CD14-positive monocyte (primary cell): ENCODE measurements at places on chromosomes 4 and X.

DNA sequence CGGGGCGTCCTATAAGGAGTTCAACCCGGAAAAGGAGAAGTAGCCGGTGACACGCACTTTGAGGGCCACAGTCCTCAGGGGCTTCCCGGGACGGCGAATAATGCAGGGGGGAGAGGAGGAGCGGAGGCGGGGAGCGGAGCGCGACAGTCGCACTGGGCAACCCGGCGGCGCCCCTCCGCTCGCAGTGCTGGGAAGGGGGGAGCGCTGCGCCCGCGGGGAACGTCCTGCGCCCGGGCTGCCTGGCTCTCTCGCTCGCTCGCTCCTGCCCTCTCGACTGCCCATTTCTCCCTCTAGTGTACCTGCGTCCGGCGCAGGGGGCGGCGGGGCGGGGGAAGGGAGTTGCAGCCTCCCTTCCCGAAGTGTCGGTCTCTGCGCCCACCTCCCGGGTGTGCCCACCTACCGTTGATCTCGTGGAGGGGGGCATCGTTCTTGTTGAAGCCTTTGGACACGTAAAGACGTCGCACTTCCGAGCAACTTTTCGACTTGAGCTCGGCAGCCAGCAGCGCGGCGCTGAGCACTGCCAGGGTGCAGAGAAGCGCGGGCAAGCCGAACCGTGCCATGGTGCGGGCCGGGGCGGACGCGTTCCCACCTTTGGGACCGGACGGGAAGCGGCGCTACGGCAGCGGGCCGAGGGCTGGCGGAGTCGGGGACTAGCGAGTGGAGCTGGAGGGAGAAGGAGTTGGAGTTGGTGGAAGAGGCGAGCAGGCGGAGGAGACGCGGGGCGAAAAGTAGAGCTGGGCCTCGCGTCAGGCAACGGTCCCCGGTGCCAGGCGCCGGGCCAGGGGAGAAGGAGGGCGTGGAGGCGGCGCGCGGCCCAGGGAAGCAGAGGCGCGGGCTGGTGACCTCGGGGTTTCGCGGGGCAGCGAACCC lies 648 bp downstream of the GPC4 start:
- DNase-seq = peak; percentile 50

DNA sequence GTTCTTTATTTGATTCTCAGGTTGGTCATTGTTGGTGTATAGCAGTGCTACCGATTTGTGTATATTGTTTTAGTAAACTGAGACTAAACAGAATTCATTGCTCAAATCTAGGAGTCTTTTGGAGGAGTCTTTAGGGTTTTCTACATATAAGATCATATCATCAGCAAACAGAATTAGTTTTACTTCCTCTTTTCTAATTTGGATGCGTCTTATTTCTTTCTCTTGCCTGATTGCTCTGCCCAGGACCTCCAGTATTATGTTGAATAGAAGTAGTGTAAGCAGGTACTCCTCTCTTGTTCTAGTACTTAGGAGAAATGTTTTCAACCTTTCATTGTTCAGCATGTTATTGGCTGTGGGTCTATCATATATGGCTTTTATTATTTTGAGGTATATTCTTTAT lies 92.6 kb downstream of the IQCM start:
- no peak for DNase-seq

DNA sequence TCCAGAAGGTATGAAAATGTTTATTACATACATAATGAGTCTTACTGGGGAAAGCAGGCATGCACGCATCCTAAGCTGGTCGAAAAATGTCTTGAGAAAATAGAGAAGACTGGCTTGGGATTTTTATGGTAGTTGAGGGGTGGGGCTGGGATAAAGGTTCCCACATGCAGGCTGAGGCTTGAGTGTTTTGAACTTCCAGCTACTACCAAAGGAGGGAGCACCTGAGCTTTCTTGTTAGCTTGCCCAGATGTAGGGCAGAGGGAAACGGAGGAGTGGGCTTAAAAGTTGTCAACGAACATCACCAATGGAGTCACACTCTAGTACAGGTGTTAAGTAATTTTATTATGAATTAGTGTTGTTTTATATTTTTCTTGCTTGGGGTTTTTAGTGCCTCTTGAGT lies 39.6 kb upstream of the SRPX start:
- peak; percentile 10 for DNase-seq

DNA sequence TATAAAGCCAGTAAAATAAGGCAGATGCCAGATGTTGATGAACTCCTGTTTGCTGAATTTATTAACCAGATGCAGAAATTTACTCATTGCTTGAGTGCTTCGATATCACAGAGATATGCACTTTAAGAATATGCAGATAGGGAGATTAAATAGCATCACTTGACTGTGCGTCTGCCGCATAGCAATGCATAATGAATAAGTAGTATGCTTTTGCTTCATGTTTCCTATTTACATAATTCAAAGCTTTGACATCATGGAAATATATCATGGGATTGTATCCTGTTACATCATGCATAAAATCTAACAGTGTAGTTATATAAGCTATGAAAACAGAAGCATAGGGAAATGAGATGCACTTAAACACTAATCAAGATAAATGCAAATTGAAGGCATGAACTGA lies 45.9 kb downstream of the VEGFC start:
- DNase-seq = no peak

- DNase-seq = no peak
These were observed 208.7 kb upstream of the FTHL17 start for GRCh38 chrX:31280580-31280979.

DNA sequence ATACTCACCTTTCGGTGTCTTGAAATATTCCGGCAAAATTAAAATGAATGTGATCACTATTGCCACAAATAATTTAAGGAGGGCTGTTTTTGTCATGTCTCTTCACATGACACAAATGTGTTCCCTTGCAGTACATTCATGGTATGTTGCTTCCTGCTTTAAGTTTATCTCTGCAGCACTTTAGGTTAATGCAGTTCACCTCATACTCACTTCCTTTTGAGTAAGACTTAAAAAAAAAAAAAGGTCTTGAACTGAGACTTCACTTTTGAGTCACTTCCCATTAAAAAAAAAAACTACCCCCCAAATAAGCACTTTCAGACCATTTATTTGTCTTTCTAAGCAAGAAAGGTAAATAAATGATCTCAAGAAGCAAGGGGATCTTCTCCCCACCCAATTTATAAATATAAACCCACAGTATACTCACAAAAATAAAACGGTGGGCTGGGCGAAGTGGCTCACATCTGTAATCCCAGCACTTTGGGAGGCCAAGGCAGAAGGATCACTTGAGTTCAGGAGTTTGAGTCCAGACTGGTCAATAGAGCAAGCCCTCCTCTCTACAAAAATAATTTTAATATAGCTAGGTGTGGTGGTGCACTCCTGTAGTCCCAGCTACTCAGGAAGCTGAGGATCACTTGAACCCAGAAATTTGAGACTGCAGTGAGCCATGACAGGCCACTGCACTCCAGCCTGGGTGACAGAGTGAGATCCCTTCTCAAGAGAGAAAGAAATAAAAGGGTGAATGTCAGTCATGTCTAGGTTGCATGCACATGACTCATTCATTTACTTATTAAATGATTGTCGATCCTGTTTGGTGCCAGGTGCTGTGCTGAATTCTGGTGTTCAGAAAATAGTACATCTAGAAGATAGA lies at the start of gene TMEM156:
Gene TMEM156 (minus strand): TSS at position 192 of the 868 bp plus-strand sequence. CDS start 96 bp downstream, at position 96.
- peak; percentile 80 for DNase-seq

DNA sequence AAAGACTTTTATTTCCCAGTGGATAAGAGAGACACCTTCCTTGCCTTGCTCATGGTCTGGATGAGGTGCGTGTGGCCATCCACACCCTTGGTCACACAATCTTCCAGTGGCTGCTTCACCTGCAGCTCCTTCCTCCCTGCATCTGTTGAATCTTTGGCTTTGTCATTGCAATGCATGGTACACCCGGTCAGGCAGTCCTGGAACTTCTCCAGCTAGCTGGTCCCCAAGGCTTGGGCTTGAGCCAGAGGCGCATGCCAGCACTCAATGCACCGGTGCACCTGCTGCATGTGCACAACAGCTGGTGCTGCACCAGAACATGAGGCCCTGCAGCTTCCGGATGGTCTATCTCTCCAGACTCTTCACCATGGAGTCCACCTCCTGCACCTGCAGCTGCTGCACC lies 31.7 kb downstream of the SCML1 start:
- no peak for DNase-seq

DNA sequence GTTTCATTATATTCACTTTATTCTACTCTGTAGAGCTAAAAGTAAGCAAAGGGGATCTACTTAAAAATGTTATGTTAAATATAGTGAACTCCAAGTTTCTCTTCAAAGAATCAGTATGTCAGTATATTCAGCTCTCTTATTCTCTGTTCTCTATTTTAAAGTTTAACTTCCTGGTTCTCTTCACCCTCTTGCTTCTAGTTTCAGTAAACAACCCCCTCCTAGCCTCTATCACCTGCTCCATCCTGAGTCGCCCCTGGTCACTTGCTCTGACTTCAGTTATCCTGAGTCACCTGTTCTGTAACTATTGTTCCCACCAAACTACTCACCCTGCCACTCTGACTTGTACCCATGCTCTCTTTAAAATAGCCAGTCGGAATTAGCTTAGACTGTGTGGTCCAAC lies 180.9 kb upstream of the AADAT start:
- DNase-seq = no peak

DNA sequence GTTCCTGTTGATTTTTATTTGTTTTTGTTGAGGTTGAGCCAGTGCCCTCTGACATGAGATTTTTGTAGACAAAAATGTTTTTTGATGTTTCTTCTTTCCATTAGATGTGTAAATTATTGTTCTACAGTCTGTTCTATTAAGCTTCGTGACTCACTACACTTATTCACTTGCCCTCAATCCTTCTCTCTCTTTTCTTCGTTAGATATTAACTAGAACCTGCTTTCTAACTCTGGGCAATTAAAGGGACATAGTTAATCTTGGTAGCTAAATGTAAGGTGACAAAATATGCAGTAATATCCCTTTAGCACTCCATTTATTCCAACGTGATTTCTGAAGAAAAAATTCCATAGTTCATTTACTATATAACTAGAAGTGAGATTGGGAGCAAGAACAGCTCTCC lies 333.9 kb downstream of the PDHA2 start:
- no peak for DNase-seq

- DNase-seq = no peak
These were observed 128.4 kb downstream of the KLHL34 start for GRCh38 chrX:21529771-21530170.

- DNase-seq = no peak
These were observed 190.2 kb upstream of the AGA start for GRCh38 chr4:177632481-177632880.

GRCh38 chr4:77251751-77252150 lies 94.7 kb downstream of the CCNG2 start:
- no peak for DNase-seq

GRCh38 chr4:187732524-187732923 lies 263.0 kb upstream of the ZFP42 start:
- no peak for DNase-seq
